ENCODE measurements at places on chromosomes 2 and 18. TPM values are rescaled to one million over a fixed set of nuclear protein-coding genes. Genes with fewer than 3 reads are reported as not detected.

The POTEJ gene
- total RNA-seq = not detected

The IL37 gene
- total RNA-seq = not detected

The AOX1 gene
- total RNA-seq = 86.3 TPM

The ANKRD53 gene
- 0.50 TPM for total RNA-seq

The CCDC74A gene
- 11.9 TPM for total RNA-seq

The ZSWIM2 gene
- total RNA-seq = 0.62 TPM

The GALNT5 gene
- 7.2 TPM for total RNA-seq

The MARCHF4 gene
- total RNA-seq = 3.1 TPM

The LINC00305 gene
- total RNA-seq = not detected

The HAUS1 gene
- total RNA-seq = 37.9 TPM

The DUSP19 gene
- total RNA-seq = 3.7 TPM

The CD226 gene
- 0.50 TPM for total RNA-seq

The BCL11A gene
- total RNA-seq = 0.37 TPM

The MEP1B gene
- not detected for total RNA-seq

The PIEZO2 gene
- total RNA-seq = 0.12 TPM

The KLHL29 gene
- total RNA-seq = 3.8 TPM

The DLGAP1 gene
- total RNA-seq = 0.12 TPM

The LRRTM1 gene
- total RNA-seq = 0.44 TPM

The PLEK gene
- total RNA-seq = under 0.01 TPM

The SPEG gene
- total RNA-seq = 60.6 TPM

The PLCL1 gene
- 1.9 TPM for total RNA-seq

The KATNAL2 gene
- 3.1 TPM for total RNA-seq

The DES gene
- total RNA-seq = 858 TPM

The SULT1C4 gene
- total RNA-seq = not detected

The SPP2 gene
- total RNA-seq = not detected

The PDE1A gene
- total RNA-seq = 20.0 TPM

The TMEM163 gene
- not detected for total RNA-seq

The MC2R gene
- not detected for total RNA-seq

The CFAP210 gene
- total RNA-seq = not detected

The TMEM169 gene
- total RNA-seq = 0.66 TPM

The NPPC gene
- total RNA-seq = 1.3 TPM

The TMEFF2 gene
- total RNA-seq = 0.22 TPM

The SERPINE2 gene
- total RNA-seq = 306 TPM

The SIX3 gene
- under 0.01 TPM for total RNA-seq
